ENCODE measurements at places on chromosomes 2 and 18. TPM values are rescaled to one million over a fixed set of nuclear protein-coding genes. Genes with fewer than 3 reads are reported as not detected.

DNA sequence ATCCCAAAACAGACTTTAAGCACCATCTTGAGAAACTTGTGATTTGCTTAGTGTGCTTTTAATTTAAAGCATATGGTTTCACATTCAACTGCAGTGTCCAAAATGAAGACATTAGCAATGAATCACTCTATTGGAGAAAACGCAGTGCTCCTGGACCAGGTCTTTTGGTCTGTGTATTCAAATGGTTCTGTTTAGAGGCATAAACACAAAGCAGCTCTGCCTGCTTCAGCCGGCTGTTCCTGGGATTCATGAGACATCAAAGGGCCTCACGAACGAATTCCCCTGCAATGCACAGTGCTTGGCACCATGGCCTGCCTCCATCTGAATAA lies 117.1 kb upstream of the SP5 start:
- no peaks in the 10 kb centered on the region for H3K4me1 ChIP-seq
- no peak for DNase-seq
- no peak overlapping the region for H3K4me3 ChIP-seq
- H3K27me3 ChIP-seq, result peaks cover 5% of the 10 kb centered on the region

- H3K4me3 ChIP-seq, result peak overlapping the region; percentile 90
- peaks cover 19% of the 10 kb centered on the region for H3K36me3 ChIP-seq
- peaks cover 82% of the 10 kb centered on the region for H3K4me1 ChIP-seq
- peak overlapping the region; percentile 98 for H3K27ac ChIP-seq
- peaks cover 14% of the 10 kb centered on the region for H3K27me3 ChIP-seq
- no peak for DNase-seq
These were observed 2.9 kb downstream of the ARPC2 start for GRCh38 chr2:218219934-218220333.

DNA sequence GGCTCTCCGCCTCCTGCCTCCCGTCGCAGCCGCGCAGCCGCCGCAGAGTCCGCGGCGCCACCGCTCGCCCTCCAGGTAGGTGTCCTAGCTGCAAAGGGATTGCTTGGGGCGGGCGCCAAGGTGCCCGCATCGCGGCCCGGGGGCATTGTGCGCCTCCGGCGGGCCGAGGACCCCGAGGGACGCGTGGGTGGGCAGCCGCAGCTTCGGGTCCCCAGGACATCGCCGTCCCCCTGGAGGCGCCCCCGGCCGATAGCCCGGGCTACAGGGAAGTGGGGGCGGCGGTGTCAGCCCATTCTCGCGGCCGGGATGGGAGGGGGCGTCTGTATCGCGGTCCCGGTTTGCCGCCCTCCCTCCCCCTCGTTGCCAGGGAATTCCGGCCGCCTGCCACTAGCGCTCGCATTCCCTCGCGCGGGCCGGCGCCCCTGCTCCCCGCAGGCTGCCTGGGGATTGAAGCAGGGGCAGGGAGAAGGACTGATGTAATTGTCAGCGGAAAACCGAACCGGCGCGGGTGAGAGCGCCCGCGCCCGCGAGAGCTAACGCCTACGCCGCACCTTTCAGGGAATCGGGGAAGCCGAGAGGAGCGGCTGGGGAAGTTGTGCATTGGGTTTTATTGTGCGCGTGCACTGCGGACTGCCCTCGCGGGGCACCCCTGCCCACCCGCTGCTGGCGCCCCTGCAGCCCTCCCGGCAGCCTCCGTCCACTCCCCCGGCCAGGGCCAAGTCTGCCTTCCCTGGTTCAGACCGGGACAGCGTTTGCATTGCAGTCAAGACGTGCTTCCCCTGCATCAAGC lies 483 bp downstream of the OSBPL6 start:
- H3K27me3 ChIP-seq, result peaks cover 21% of the 10 kb centered on the region
- H3K4me1 ChIP-seq, result peaks cover 10% of the 10 kb centered on the region
- H3K27ac ChIP-seq, result no peak overlapping the region

DNA sequence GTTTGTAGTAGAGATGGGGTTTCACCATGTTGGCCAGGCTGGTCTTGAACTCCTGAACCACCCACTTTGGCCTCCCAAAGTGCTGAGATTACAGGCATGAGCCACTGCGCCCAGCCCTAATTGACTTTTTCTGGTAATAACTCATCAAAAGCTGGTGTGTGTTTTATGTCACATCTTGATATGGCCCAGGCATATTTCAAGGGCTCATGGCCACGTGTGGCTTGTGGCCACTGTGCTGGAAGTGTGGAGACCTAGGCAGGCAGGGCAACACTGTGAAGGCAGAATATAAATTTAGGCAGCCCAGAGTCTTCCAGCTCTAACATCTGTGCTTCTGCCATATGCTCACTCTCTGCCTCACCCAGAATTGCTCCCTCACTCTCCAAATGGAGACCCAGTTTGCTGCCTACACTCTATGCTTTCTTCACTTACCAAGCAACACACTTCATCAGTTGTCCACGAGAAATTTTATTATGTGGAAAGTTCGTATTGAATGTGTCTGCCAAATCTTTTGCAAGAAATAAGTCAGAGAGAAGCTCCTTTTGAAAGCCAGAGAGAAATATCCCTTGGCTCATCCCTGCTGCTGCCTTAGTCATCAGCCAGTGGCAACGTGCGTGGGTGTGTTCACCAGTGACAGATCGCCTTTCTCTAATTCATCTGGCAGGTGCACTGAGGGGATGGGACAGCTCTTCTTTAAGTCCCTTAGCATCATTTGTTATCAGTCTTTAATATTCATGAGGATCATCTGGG lies 129.4 kb upstream of the CXCR4 start:
- H3K4me3 ChIP-seq, result no peak overlapping the region
- H3K36me3 ChIP-seq, result no peaks in the 10 kb centered on the region
- no peak overlapping the region for H3K27ac ChIP-seq
- DNase-seq, result no peak

GRCh38 chr2:28528206-28528605 lies 32.3 kb downstream of the PLB1 start:
- no peaks in the 10 kb centered on the region for H3K27me3 ChIP-seq
- H3K4me1 ChIP-seq, result no peaks in the 10 kb centered on the region
- H3K36me3 ChIP-seq, result no peaks in the 10 kb centered on the region
- no peak overlapping the region for H3K27ac ChIP-seq

- H3K27ac ChIP-seq, result no peak overlapping the region
- DNase-seq, result no peak
- peaks cover 5% of the 10 kb centered on the region for H3K27me3 ChIP-seq
- H3K4me3 ChIP-seq, result no peak overlapping the region
- no peaks in the 10 kb centered on the region for H3K36me3 ChIP-seq
These were observed 58.9 kb upstream of the SLC1A4 start for GRCh38 chr2:64930258-64930671.

GRCh38 chr2:119263656-119264055 lies 40.0 kb downstream of the STEAP3 start:
- no peak overlapping the region for H3K4me3 ChIP-seq
- H3K4me1 ChIP-seq, result no peaks in the 10 kb centered on the region
- no peak overlapping the region for H3K27ac ChIP-seq
- DNase-seq, result no peak
- peaks cover 9% of the 10 kb centered on the region for H3K36me3 ChIP-seq

- H3K27me3 ChIP-seq, result peaks cover 10% of the 10 kb centered on the region
- peaks cover 5% of the 10 kb centered on the region for H3K36me3 ChIP-seq
- H3K4me1 ChIP-seq, result peaks cover 49% of the 10 kb centered on the region
- no peak for DNase-seq
These were observed 7.3 kb downstream of the TNFRSF11A start for GRCh38 chr18:62332431-62332830.

The TRIM54 gene
- 0.48 TPM for polyA plus RNA-seq
